Activated T-cell treated with anti-CD3 and anti-CD28 coated beads for 1 hour (primary cell): ENCODE measurements at places on chromosomes 13 and 19.

DNA sequence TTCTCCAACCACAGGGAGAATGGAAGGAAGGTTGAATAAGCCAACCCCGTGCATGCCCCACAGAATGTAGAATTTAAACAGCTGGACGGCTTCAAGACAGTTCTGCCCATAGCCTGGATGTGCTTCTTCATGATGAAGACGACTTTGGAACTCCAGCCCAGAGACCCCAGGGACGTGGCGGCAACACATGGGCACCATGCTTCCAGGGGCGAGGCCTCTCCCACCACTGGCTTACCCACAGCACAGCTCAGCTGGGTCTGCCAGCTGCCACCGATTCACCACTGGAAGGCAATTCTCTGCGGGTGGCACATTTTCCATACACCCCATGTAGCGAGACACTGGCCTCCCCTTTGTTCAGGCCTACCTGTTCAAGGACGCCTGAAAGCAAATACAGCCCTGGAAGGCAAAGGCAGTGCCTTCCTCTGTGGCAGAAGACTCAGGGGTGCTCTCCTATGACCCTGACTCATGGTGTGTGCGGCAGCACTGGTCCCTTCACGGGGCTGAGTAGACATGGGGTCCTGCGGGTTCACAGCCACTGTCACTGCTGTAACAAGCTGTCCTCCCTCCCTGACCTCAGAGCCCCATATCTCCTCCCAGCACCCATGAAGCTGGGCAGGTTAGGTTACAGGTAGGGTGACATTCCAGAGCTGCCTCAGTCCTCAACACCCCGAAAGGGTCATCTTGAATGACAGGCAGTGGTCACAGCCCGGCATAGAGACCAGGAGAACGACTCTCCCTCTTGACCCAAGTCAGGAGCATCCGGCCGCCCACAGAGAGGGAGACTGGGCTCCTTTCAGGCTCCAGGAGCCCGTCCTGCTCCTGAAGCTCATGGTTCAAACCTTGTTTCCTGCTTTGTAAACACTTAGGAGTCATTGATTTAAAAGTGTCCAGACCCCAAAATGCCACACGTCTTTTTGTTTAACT is 72.7 kb downstream of the SPACA7 start:
- no peak for DNase-seq

GRCh38 chr19:19662871-19663255 is 613 bp downstream of the ATP13A1 start:
- DNase-seq = no peak

DNA sequence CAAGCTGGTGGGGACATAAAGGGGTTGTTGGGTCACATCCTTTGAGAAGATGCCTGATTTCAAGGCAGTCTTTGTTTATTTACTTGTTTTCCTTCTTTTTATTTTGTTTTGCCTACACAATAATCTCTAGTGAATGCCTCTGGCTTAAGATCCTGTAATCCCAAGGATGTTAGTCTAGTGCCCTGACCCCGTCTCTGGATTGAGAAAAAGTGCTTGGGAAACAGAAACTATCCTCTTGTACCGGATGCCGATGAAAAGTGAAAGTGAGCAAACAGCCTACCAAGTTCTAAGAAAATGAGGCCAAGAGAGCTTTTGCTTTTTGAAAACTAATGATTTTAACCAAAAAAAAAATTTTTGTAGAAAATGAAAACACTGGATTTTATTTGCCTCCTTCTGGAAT is 42.1 kb upstream of the C1QTNF9 start:
- no peak for DNase-seq

DNA sequence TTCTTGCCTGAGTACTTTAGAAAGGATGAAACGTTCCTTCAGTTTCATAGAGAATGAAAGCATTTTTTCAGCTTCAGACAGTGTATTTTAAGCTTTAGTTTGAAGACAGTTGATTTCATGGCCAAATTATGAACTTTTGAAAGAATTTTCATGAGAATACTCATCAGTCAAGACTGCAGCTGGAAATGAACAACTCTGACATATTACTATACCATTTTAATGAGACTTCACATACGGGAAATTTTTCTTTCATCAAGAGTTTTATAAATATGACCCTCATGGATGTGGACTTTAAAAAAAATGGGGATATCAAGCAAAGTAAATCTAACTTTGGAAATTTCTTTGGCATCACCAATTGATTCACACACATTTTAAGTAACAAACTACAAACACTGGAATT is 6.4 kb downstream of the LATS2 start:
- DNase-seq = no peak

- no peak for DNase-seq
Measured at GRCh38 chr13:40077396-40078027, 422.1 kb downstream of the COG6 start.

DNA sequence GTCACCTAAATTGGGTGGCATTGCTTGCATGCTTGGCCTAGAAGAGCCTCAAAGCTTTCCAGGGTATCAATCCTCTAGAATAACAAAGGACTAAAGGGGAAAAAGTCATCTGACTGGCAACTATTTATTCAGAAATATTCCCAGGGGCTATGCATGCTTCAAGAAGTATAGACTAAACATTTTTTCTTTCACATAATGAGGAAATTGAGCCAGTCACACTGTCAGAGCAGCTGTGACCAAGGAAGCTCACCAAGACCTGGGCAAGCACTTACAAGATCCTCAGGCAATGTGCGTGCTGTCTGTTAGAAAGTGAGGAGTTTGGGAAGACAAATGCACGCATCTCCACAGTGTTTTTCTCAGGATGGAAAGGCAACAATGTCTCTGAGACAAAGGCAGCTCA is 747.2 kb downstream of the DIAPH3 start:
- DNase-seq = no peak

DNA sequence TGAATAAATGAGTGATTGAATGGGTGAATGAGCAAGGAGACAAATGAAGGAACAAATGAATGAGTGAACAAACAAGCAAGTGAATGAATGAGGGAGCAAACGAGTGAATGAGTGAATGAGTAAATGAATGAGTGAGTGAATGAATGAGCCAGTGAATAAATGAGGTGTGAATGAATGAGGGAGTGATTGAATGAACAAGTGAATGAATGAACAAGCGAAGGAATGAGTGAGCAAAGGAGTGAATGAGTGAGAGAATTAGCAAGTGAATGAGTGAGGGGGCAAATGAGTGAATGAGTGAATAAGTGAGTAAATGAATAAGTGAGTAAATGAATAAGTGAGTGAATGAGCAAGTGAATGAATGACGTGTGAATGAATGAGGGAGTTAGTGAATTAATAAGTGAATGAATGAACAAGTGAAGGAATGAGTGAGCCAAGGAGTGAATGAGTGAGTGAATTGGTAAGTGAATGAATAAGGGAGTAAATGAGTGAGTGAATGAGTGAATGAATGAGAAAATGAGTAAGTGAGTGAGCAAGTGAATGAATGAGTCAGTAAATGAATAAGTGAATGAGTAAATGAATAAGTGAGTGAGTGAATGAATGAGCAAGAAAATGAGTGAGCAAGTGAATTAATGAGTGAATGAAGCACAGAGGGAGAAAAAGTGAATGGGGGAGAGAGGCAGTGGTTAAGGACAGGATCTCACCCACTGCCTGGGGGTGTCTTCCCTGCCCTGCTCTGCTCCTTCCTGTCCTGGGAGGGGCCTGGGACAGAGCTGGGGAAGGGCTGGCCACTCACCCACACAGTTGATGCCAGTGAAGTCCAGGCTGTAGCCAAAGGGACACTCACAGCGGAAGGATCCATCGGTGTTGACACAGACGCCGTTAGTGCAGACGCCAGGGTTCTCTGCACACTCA is 36.4 kb downstream of the CCL25 start:
- no peak for DNase-seq

- no peak for DNase-seq
Measured at GRCh38 chr13:91647361-91647990, 249.1 kb downstream of the GPC5 start.

GRCh38 chr13:109656206-109656605 is 130.2 kb downstream of the IRS2 start:
- DNase-seq = no peak

GRCh38 chr19:39415111-39416046 is 2.9 kb downstream of the PLEKHG2 start:
- no peak for DNase-seq

DNA sequence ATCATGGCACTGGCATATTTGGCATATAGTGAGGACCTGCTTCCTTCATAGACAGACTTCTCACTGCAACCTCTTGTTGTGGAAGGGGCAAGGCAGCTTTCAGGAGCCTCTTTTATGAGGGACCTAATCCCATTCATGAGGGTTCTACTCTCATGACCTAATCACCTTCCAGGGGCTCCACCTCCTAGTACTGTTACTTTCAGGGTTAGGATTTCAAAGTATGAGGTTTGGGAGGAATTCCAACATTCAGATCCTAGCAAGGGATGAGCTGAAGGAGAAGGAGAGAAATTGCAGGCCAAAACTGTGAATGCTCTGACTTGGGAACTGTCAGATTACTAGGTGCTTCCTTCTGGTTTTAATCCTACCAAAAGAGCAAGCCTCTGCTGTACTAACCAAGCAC is 87.8 kb downstream of the LMO7 start:
- DNase-seq = no peak

- DNase-seq = no peak
Measured at GRCh38 chr13:110443622-110444225, 117.8 kb downstream of the RAB20 start.

DNA sequence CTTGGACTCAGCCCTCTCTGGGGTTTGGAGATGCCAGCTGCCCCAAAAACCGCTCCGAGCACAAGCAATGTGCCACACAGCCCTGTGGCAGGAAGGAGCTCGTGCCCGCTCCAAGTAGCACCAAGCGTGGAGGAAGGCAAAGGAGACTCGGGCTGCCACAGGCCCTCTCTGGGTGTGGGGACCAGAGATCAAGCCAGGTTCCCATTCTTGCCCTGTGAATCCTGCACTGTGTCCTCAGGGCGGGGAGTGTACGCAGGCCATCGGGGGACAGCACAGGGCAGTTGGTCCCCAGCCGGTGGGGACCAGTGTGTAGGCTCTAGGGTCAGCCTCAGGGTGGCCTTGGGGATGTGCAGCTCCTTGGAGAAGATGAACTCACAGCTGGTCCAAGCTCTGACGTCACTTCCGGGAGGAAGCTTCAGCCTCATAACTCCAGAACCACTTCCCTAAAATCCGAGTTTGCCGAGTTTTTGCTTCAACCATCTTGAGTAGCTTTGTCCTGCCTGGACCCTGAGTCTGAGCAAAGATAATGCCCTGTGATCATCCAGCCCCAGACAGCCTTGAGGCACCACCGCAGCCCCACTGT is 9.3 kb upstream of the CPAMD8 start:
- DNase-seq = no peak

DNA sequence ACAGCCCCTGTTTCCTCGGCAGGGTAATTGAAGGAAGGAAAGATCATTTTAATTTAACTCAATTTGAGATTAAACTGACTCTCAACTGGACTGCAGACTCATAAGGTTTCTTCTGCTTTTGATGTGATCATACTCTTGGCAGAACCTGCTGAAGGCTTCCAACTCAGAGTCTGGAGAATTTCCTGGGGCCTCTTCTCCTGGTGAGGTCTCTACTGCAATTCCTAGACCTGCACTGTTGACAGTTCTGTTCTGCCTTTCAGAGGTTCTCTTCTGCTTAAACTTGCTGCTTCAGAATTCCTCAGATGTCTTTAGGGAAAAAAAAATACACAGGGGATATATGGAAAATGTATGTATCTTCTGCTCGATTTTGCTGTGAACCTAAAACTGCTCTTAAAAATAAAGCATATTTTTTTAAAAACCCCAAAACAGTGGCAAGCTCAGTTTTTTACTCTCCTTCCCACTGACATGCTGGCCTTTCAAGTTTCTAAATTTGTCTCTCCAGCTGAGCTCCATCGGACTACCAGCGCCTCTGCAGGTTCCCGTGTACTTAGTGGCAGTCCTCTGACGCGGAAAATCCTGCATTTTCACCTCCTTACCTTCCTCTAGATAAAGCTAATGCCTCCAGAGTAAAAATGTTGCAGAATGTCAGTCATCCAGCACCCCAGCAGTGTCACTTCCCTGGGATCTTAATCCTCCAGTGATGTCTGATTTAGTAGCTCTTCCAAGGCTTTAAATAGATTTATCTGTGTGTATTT is 733.5 kb upstream of the SGCG start:
- DNase-seq = no peak

- DNase-seq = no peak
Measured at GRCh38 chr13:107586216-107586615, 629.1 kb downstream of the LIG4 start.

DNA sequence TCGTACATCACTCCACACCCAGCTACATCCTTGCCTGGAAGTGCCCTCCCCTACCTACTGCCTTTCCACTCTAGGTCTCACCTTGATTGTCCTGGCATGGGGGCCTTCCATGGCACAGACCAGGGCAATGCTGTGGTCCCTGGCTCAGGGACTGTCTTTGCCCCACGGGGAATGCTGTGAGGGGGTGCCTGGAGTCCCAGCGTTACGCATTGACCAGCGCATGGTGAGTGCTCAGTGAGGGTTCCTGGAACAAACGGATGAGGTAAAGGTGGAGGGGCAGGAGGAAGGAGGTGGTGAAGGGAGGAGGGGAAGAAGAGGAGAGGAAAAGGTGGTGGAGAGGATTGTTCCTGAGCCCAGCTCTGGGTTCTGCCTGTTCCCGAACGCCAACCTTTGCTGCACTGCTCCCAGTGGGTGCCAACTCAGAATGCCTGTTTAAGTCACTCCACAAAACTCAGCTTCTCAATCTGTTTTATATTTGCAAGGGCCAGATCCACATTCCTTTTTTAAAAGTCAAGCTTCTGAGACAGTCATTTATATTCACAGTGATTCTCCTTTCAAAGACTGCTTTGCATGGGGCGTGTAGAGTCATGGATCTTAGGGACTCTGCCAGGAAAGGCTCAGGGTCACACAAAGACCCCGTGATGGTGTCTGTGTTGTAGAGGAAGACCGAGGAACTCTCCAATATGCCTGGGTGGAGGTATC is 40.8 kb downstream of the CHST8 start:
- no peak for DNase-seq

GRCh38 chr13:48708764-48709163 is 55.0 kb downstream of the CYSLTR2 start:
- DNase-seq = no peak

DNA sequence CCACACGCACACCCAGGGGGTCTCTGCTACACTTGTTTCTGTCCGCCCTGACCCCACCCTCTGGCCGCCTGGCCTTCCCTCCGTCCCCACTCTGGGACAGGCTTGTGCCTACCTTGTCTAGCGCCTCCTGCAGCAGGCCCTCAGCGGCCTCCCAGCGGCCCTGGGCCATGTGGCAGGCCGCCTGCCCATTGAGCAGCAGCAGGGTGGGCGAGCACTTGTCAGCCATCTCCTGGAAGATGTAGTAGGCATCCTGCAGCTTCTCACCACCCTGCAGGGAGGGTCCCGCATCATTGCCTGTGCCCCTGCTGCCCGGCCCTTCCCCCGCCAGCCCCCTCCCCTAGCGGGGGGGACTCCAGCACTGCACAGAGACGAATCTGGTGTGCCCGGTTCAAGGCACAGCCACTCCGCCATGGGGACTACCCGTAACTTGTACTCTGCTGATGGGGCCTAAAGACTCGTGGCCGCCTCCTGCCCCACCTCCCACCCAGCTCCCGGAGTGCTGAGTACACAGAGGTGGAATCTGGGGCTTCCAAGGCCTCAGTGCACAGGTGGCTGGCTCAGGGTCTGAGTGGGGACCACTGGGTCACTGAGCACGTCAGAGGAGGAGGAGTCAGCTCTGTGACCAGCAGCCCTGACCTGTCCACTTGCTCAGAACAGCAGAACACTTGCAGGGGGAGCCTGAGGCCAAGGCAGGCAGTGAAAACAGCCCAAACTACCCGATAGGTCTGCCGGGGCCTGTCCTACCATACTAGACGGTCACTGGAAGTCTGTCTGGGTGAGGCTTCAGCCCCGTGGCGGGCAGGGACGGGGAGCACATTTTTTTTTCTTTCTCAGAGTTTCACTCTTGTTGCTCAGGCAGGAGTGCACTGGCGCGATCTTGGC is 7.4 kb upstream of the CERS1 start:
- DNase-seq = no peak

- no peak for DNase-seq
Measured at GRCh38 chr19:17209126-17210036, 5.8 kb upstream of the USE1 start.

GRCh38 chr13:77318741-77319140 is 8.2 kb downstream of the MYCBP2 start:
- DNase-seq = no peak
